ENCODE measurements at places on chromosomes 12 and 14.

GRCh38 chr12:109329686-109330085, 18.0 kb upstream of the MYO1H start:
- DNase-seq: no peak

- no peak for DNase-seq
Measured at GRCh38 chr14:94020267-94020666, 5.9 kb upstream of the OTUB2 start.

- DNase-seq: no peak
Measured at GRCh38 chr12:123580772-123581171, 3.6 kb upstream of the TMED2 start.

GRCh38 chr12:19801941-19802340, 362.6 kb downstream of the AEBP2 start:
- no peak for DNase-seq

DNA sequence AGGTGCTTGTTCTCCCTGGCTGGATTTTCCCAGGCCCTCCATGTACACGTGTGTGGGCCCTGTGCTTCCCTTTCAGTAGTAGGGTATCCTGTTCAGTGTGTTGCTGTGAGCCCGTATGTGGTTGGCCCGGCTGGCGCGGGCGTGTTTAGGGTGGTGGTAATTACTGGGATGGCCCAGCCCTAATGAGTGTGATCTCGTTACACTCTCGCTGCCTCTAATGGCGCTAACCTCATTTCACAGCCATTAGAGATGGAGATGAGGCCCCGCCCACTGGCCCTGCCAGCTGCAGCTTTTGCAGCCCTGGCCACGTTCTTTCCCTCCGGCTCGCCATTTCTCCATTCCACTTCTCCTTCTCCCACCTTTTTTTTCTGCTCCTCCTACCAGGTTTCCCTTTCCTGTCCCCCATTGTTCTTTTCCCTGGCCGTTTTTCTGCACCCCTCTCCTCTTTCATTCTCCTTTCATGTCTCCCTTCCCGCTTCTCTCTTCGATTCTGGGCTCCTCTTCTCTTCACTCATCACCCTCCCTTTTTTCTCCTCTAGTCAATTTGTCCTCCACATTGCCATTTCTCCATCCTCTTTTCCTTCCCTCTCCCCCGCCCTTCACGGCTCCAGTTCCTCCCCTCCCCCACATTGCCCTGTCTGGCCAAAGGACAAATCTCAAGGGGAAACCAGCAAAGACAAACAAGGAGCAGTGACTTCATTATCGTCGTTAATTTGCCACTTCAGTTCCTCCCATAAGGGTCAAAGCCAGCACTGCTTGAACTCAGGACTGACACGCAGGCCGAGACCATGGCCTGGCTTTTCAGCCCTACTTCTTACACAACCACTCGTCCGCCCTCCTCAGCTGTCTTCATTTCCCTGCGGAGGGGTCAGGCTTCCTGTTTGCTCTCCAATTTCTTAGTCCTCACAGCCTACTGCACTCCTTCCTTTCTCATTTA, 6.8 kb downstream of the ZFHX2 start:
- DNase-seq: no peak

DNA sequence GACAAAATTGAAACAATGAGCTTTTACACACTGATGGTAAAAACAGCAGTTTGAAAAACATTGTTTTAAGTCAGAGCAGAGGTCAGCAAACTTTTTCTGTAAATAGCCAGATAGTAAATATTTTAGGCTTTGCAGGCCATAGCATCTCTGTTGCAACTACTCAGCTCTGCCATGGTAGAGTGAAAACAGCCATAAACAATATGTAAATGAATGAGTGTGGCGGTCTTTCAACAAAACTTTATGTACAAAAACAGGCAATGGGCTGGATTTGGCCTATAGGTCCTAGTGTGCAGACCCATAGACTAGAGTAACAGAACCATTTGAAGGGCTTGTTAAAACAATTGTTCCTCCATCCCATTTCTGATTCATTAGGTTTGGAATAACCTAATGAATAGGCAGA, 114.8 kb downstream of the TGFB3 start:
- no peak for DNase-seq

DNA sequence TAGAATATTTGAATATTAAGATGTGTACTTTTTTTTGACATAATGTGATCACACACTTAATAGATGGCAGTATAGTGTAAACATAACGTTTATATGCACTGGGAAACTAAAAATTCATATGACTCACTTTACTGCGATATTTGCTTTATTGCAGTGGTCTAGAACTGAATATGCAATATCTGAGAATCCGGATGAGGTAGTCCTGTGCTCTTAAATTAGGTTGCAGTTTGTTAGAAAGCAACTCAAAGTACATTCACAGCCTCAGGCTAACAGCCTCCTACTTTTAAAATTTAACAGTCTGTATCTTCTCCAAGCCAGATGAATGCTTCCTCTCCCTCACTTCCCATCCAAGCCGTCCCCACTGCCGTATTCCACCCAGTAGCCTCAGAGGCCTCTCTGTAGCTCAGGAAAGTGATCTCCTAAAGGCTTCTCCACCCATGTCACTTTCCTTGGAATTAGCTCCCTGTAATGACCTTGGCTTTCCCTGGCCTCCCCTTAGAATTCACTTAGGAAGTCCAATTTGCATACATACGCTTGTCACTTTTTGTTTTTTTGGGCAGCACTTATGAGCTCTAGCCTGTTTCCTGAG, 43.7 kb downstream of the TESPA1 start:
- no peak for DNase-seq

All from naive B cell (primary cell).